ENCODE measurements at places on chromosomes 5 and 9.

DNA sequence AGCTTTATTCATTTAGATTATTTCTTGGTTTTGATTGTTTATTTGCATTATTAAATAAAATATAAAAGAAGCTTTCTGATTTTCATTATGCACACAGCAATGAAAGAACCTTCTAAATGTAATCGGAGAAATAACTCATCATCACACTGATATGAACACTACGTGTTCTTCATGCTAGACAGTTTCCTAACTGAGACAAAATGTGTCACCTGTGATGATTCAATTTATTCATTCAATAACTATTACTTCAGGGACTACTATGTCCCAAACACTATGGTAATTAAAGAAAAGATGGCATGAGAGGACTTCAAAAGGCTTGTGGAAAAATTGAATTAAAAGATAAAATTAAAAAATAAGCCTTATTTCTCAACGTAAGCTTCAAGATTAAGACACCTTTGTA lies 118.1 kb downstream of the SPEF2 start:
- DNase-seq: no peak

- no peak for DNase-seq
Observed at GRCh38 chr9:129250786-129251185, 72.7 kb upstream of the IER5L start.

GRCh38 chr5:51201024-51201423 lies 182.2 kb upstream of the ISL1 start:
- DNase-seq: no peak

DNA sequence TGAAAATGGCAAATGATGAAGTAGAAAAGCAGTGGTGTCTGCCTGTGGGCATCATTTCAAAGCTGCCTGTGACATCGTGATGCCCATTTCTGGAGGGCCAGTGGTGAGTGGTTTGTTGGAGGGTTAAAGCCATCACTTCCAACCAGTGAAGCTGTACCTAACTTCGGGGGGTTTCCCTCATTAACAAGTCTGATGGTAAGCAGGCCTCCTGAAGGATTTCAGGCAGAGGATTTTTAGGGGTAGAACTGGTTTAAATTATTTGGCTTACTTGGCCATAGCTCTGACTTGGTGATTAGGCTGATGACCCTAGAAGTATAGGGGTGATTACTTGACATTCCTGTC lies 10.7 kb downstream of the TNFAIP8 start:
- no peak for DNase-seq

GRCh38 chr9:14164908-14165307 lies 149.0 kb downstream of the NFIB start:
- DNase-seq: no peak

DNA sequence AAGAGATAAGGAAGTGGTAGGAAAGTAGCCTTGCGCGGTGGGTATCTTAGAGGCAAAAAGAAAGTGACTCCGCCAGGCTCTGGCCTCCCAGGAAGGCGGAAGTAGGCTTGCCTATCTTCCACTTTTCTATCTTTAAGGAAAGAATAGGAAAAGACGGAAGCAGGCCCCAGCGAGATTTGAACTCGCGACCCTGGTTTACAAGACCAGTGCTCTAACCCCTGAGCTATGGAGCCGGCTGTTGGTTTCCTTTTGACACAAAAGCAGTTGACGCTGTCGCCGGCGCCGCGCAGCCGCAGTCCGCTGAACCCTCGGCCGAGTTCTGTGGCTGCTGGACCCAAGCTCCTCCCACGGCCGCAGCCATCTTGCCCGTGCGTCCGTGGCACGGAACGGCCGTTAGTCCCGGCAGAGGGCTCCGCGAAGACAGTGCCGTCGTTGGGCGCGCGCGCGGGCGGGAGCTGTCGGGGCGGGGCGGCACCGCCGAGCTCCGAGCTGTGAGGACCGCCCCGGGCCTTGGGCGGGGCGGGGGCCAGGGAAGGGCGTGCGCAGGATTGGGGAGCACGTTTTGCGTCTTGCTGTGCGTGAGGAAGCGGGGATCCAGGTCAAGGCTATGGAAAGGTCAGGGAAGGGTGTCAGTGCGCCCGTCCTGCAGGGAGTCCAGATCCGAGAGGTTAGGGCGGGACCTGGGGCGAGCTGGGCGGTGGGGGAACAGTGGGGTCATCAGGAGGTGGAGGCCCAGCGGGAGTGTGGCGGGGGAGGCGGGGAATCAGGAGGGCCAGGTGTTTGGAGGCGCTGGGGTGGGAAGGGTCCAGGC lies 13.3 kb downstream of the TRIM7 start:
- peak; percentile 84 for DNase-seq

- no peak for DNase-seq
Observed at GRCh38 chr5:133930061-133930812, 38.2 kb downstream of the C5orf15 start.

DNA sequence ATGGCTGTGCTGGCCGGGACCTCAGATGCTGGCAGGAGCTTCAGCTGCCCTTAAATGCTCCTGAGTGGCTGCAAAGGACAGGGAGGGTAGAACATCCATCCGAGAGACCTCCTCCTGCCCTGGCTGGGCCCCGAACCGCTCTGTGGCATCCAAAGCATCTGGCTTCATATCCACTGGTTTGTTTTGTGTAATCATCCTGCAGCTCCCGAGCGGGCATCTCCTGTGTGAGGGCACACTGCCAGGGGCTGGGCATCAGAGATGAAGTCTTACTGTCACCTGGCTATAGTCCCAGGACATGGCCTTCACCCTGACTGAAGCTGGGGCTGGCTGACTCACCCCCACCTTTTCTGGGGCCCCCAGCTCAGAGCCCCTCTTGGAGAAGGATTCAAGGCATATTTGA lies 18.5 kb upstream of the NTNG2 start:
- no peak for DNase-seq

DNA sequence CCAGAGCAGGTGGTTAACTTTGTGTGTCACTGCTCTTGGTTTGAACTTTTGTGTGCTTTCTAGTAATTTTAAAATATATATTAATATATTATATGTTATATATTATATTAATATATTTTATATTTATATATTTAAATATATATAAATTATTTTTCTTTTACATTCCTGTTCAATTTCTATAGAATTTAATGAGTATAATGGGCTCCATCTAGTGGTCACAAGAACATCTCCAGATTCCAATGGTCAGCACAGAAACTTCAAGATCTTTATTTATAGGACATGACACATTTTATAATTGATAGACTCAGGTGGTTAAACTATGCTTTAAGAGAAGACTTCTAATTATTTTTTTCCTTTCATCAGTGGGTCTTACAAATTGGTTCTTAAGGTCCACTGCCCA lies 39.1 kb downstream of the COL23A1 start:
- peak; percentile 26 for DNase-seq

DNA sequence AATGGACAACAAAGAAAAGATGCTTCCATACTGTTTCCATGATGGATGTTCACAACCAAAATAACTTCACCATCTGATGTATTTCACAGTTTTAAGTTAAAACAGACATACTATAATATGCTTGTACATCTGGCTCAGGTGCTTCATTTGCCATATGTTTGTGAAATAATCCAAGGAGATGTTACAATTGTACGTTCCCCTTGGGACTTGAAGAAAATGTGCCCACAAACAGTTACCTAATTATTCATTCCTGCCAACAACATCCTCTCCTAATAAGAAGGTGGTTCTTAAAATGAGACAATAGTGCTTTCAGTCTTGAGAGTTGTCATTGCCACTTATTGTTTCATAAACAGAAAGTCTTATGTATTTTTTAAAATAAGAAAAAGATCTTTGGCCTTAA lies 33.1 kb upstream of the SMARCA2 start:
- no peak for DNase-seq

DNA sequence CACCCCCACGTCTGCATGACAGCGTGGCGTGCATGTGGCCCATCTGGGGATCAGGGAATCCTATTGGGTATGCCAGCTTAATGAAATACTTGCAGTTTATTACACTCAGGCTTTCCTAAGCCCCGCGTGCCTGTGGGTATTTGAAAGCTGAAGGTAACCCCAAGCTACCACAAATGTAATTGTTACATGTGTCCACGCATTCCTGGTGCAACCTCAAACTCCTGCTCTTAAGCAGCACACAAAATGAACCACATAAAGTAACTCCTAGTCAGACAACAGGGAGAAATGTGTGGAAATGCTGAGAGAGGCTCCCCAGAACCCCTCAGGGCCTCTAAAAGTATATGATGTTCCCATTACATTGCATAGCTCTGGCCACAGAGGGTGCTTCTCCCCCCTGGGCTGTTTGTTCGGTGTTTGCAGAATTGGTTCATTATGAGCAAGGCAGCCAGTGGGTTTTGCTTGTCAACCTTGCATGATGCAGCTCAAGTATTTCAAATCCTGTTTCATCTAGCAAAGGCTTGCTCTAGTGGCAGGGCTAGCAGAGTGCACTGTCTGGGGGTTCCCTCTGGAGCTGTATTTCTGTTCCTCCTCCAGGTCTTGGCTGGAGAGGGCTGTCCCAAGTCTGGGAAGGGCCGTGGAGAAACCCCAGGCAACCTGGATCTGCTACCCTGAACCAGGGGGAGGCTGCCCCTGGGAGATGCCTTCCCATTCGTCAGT lies 1.8 kb upstream of the DCANP1 start:
- DNase-seq: no peak

DNA sequence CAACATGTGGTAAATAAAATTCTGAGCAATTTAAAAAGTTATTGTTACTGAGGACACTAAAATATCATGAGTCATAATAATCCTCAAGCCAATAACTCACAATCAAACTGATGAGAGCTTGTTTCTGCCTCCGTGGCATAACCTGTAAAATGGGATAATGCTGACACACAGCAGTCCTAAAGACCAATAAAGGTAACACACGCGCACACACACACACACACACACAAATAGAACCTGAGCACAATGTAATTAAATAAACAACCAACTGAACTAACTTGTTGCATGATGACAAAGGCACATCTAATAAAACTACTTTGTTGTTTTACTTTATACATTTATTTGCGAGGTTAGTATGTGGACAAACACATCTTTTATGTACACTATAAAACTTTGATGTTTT lies 358.2 kb downstream of the BNC2 start:
- peak; percentile 93 for DNase-seq

- DNase-seq: no peak
Observed at GRCh38 chr9:70580606-70581195, 166.2 kb upstream of the KLF9 start.

GRCh38 chr5:124606543-124606942 lies 139.9 kb downstream of the ZNF608 start:
- DNase-seq: no peak

DNA sequence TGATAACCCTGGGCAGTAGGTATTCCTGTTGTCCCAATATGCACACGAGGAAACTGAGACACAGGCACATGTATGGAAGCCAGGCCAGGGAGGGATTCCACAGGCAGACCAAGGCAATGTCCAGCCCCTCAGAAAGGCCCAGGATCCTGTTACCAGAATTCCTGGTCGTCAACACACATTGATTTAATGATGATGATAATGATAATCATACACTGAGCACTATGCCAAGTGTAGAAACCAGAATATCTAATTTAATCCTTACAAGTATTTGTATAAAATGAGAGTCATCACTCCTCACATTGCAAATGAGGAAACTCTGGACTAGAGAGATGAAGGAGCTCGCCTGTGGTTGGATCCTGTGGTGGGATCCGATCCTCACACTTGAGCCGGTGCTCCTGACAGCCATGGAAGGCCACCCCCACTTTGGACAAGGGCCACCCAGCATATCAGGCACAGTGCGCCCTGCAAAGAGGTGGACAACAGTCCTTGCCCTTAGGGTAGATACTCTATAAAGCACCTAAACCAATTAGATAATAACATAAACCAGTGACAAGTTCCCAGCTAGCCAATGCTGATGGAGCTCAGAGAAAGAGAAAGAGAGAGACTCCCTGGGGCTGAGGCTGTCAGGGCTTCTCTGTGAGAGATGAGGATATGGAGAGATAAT lies 185.3 kb downstream of the SLIT3 start:
- DNase-seq: no peak

DNA sequence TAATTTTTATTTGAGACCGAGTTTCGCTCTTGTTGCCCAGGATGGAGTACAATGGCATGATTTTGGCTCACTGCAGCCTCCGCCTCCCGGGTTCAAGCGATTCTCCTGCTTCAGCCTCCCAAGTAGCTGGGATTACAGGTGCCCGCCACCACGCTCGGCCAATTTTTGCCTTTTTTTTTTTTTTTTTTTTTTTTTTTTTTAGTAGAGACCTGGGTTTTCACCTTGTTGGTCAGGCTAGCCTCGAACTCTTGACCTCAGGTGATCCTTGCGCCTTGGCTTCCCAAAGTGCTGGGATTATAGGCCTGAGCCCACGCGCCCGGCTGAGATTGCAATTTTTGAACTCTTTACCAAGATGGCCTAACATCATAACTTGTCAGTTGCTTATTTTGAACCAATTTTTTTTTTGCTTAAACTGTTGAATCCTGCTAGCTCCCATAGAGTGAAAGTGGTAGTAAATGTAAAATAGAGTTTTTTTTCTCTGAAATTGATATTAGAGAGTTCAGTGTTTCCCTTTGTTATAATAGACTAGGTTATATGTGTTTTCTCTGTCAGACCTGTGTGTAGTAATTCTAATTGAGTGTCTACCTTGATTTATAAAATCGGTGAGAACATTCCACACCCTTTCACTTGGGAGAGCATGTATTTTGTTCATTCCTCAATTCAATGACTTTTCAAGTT lies 3.8 kb downstream of the GPBP1 start:
- no peak for DNase-seq

- no peak for DNase-seq
Observed at GRCh38 chr5:100855295-100855694, 47.8 kb downstream of the ST8SIA4 start.
